ENCODE measurements at places on chromosomes 12 and 14.

DNA sequence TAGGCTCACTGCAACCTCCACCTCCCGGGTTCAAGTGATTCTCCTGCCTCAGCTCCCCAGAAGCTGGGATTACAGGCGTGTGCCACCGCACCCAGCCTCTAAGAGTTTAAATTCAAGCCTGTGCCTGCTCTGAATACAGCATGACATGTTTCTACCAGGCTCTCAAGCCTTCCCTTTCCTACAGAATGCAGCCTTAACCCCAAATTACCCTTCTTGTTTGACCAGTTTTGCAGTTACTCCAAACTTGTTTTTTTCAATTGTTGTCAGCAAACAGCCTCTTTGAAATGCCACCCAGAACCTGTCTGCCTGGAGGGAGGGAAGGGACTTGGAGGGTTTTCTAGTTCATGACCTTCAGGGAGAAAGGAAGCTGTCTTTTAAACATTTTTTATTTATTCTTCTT is 15.4 kb downstream of the GLTP start:
- DNase-seq = no peak

DNA sequence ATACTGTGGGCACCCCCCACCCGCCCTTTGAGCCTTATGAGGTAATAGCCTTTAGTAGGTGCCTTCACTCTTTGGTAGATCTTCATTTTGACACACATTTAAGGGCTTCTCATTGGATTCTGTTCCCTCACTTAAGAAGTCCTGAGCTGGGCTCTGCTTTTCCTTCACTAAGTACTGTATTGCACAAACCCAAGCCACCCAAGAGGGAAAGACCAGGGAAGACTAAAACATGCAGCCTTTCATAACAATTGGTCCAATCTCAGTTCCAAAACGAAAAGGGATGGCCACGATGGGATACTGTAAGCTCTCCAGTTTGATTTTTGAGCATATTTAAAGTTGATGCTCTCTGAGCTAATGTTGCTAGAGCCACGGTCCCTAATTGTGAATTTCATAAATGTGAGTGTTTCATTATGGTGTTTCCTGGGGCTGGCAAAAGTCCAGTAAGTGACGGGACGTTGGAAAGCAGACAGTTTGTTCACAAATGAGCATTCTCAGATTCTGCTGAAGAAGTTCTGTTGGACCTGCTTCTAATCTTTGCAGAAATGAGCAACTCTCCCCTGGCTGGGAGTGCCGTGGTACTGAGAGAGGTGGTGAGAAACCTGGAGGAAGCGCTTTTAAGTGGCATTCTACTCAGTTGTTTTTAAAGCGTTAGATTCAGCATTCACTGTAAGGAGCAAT is 9.4 kb downstream of the SSPN start:
- DNase-seq = no peak

DNA sequence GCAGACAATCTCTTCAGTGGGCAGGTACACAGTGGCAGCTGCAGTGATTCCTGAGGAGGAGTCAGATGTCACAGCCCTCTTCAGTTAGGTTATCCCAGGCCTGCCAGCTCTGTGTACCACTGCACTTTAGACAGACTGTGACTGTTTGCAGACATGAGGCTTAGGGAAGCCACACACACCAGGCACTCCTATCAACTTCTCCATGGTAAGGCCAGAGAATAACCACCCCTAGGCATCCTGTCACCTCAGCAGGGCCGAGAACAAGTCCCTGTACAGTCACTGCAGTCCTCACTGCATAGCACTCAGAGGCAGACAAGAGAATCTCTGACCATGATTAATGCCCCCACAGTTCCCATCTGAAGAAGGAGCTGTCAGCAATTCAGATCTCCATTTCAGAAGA is 296.5 kb downstream of the GALC start:
- DNase-seq = no peak

DNA sequence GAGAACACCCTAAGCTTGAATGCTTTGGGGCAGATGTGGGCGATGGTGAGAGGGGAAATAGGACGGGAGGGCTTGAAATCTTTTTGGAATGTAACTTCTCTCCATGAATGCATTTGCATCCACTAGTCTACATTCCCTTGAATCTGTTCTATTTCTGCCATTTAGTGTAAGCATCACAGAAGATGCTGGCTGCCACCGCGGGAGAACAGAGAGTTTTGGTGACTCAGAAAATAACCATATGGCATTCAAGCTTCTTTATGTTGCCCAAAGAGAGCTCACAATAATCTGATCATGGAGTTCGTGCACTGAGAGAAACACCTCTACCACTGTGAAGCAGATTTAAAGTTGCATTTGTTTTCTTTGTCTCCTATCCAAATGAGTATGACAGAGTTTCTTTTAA is 52.6 kb upstream of the OTX2 start:
- no peak for DNase-seq

GRCh38 chr12:52063082-52063924 is 6.5 kb upstream of the ATG101 start:
- DNase-seq = no peak

GRCh38 chr14:102822311-102822863 is 45.1 kb downstream of the TRAF3 start:
- DNase-seq = no peak

DNA sequence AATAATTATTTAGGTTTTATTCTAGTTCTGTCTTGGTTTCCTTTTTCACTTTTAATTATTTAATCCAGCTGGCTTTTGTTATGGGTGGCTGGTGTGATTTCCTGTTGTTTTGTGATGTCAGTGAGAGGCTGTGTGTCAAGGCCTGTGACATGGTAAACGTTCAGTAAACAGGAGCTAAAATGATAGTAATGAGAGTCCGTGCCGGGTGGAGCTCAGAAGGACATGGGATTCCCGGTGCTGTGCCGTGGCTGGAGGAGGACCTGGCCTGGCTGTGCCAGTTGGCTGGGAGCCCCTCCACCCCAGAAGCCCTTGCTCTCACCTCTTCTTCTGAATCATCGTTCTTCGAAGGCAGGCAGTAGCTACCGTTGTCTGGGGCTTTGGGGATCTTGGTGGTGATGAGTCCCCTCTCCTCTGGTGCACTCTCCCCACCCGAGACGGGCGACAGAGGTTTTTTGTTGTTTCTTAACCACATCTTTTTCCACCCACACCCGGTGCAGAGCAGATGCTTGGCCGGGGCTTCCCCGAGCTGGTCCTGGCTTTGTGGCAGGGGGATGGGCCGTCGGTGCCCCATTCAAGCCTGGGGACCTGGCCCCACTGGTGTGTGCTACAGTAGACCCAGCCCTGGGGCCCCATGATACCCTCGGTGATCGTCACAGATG is 29.1 kb downstream of the SH2B3 start:
- DNase-seq = no peak

DNA sequence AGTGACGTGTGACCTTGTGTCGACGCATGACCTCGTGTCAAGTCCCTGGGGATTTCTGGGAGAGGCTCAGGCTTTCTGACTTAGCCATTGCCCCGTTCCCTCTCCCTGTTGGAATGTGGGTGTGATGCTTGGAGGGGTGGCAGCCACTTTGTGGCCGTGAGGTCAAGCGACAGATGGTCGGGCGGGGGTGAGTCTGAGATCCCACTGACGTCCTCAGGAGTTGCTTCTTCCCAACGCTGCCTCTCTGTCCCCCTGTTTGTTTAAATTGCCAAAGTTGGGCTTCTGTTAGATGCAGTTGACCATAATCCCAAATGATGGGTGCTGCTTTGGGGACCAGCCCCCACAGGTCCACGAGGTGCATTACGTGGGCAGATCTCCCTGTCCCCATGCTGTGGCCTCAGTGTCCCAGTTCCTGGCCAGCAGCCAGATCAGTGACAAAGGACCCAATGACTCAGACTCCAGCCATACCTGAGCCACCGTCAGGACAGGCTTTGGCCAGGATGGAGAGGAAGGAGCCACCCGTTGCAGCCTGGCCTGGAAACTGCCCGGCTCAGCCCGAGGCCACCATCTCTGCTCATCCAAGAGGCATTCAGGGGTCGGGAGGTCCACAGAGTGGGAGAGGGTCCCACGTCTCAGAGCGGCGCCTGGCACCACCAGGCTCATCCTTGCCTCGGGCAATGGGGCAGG is 34.4 kb upstream of the GALNT9 start:
- no peak for DNase-seq

DNA sequence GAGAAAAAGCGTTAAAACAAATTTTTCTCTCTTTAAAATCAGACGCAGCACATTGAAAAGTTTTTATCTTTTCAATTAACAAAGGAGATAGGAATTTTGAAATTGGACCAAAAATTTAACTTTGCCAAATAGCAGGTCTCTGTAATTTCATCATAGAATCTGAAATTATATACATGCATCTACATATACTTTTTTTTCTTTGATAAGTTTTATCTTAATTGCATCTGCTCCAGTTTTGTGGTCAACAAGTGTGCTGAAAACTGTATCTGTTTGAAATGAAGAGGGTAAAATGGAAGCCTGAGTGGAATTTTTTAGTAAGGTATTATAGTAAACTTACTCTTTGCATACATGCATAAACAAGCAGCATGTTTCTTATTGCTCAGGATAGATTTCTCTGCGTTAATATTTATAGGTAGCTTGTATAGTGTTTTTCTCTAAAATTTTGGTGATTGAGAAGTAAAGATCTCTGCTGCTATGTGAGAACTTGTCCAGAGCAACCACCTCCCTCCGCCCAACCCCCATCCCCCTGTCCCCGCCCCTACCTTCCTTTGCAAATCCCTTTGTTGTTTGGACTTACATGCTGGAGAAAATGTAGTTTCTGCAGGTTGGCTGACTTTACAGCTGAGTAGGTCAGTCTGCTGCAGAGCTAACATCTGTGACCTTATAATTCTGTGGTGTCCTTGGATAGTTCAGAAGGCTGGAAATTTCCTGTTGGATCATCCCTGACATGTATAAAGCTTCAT is 64.6 kb downstream of the VRK1 start:
- DNase-seq = no peak

DNA sequence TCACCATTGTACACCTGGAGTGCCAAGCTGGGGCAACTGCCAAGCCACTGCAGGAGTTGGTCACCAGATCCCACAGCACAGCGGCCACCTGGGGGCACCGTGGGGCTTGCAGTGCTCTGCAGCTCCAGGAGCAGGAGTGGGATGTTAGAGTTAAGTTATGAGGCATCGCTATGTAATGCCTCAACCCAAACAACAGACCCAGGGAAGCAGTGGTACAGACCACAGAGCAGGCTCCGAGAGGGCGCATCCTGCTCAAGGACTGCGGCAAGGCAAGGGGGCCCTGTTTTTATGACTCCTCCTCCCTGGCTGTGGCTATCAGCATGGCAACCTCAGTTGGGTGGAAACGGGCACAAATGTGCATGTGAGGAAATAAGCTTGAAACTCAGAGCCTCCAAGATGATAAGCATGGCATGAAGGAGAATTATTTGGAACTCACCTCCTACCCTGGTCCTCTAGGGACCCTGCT is 63.1 kb downstream of the ARL6IP4 start:
- peak; percentile 32 for DNase-seq

DNA sequence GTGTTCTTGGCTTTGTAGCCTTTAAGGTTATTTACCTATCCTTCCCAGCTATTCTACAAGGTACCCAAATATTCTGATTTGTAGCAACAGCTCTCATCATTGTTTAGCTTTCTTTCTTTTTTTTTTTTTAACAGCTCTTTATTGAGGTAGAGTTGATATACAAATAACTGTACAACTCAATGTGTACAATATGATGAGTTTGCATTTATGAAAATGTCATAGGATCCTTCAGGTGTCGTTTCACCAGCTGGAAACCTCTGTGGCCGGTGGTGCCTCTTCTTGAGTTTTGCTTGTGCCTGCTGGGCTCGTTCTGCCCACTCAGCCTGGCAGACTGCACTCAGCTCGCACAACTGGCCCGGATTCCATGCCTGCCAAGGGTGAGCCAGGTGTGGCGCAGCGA is 26.9 kb upstream of the TBPL2 start:
- no peak for DNase-seq

DNA sequence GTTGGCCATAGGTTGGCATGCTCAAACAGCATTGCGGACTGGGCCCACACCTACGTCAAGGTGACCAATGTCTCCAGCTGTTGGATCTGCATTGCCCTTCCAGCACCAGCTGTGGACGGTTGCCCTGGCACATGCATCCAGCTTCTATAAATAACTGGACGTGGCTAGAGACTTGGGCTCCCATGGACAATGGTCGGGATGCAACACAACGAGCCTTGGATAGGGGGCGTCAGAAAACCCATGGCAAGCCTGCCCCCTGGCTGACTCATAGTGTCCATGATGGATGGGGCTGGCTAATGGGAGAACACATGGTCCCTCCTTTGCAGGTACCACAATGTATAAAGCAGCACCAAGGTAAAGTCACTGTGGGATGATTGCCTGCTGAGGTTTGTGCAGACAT is 331.6 kb upstream of the FAR2 start:
- DNase-seq = no peak

GRCh38 chr12:52600475-52600874 is 788 bp downstream of the KRT72 start:
- DNase-seq = no peak

DNA sequence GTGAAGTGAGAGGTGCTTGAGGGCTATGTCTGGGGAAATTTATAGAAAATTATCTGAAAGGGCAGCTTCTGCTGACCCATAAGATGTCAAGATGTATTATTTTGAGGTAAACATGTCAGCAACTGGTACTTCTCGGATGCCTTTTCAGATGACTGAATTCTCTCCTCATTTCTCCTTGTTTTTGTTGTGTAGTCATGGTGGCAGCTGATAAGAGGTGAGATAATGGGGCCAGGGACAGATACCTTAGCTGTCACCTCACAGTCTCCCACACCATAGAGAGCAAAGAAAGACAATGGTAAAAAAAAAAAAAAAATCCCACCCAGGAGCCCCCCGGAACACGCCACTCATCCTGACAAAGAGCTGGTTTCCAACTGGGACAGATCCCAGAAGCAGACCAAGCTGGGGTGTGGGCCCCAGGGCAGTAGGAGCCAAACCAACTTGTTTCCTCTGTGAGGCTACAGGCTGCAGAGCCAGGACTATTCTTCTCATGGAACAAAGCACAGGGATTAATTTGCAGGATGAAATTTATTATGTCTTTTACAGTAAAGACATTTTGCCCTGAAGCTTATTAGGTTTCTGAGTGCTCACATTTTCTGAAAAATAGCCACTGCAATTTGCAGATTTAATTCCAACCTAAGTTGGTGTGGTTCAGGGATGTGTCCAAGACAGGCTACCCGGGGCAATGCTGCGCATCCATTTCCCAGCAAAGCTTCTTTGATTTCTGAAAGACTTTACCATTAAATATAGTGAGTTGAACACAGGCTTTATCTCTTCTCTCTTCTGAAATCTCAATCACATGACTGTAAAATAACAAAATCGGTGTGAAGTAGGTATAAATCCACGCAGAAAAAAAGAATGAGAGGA is 52.2 kb downstream of the NDUFA12 start:
- DNase-seq = no peak

GRCh38 chr12:16604596-16605252 is 1.2 kb downstream of the LMO3 start:
- peak; percentile 35 for DNase-seq

- DNase-seq = no peak
Measured at GRCh38 chr12:48074266-48074665, 31.6 kb downstream of the SENP1 start.

GRCh38 chr12:15525441-15525840 is 203.1 kb downstream of the PTPRO start:
- DNase-seq = no peak

All from NCI-H1092 (cell line).